ENCODE measurements at places on chromosomes 7 and 10.

- peak; percentile 77 for DNase-seq
These were observed 502.6 kb downstream of the NRG3 start for GRCh38 chr10:82377608-82378007.

- no peak for DNase-seq
These were observed 189.5 kb downstream of the ANKRD30A start for GRCh38 chr10:37314862-37315261.

DNA sequence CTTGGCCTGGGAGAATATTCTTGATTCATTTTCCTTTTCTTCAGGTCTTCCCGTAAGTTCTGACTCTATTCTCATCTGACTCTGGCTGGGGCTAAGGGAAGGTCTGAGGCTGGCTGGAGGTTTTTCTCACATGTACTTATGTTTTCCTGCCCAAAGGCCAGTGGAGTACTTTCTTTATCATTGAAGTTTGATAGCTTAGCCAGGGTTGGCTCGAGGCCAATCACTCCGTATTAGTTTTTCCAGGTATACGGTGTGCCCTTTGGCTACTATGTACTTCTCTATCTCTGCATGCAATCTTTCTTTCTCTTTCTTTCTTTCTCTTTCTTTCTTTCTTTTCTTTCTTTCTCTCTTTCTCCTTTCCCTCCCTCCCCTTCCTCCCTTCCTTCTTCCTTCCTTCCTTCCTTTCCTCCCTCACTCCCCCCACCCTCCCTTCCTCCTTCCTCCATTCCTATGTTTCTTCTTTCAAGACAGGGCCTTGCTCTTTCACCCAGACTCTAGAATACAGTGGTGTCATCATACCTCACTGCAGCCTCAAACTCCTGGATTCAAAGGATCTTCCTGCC, 26.8 kb upstream of the VKORC1L1 start:
- no peak for DNase-seq

DNA sequence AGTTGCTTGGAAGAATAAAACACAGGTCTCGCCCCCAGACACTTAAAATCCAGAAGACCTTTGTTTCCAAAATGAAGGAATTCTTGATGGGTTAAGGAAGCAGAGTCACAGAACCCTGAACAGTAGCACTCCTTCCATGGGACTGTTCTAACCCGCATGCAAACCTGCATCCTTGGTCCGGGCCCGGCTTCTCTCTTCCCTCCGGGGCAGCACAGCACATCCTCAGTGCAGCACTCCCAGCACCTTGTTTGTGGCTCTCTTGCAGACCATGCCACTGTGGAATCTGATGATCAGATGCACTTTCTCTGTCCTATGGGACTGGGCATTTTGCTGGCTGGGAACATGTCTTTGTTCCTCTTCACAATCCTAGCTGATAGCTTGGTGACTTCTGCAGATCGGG, 33.5 kb downstream of the INSYN2A start:
- no peak for DNase-seq

DNA sequence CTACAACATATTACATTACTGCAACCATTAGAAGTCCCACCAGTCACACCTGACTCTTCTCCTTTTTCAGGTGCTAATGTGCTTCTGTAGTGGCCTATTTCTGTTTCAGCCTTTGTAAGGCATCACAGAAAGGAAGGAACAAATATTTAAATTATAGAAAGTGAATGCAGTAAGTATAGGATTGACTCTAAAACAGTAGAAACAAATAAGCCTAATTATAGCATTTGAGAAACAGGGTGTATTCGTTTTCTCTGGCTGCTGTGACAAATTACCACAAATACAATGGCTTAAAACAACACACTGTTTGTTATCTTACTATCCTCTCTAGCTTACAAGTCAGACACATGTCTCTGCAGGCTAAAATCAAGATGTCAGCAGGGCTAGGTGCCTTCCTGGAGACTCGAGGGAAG, 69.4 kb downstream of the CCSER2 start:
- DNase-seq: no peak

- DNase-seq: peak; percentile 68
These were observed 9.4 kb upstream of the GET4 start for GRCh38 chr7:867001-867405.

DNA sequence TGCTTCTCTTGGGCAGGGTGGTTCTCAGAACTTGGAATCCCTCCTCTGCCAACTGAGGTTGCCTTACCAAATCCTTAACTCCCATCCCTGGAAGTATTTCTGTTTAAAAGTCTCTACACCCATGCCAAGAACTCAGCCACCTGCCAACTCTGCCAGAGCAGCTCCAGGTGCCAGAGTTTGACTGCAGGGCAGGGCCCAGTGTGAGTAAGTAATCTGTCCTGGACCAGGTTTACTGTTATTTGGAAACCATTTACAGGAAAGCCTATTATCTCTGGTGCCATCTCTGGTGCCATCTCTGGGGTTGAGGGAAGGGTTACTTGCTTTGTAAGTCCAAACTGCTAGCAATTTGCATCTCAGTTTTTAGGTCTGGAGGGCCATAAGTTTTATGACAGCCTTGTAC, 2.5 kb downstream of the TSPAN15 start:
- DNase-seq: no peak

GRCh38 chr7:6248581-6248980, 23.8 kb downstream of the CYTH3 start:
- DNase-seq: peak; percentile 56

- no peak for DNase-seq
These were observed 34.6 kb upstream of the LCOR start for GRCh38 chr10:96797485-96797884.

DNA sequence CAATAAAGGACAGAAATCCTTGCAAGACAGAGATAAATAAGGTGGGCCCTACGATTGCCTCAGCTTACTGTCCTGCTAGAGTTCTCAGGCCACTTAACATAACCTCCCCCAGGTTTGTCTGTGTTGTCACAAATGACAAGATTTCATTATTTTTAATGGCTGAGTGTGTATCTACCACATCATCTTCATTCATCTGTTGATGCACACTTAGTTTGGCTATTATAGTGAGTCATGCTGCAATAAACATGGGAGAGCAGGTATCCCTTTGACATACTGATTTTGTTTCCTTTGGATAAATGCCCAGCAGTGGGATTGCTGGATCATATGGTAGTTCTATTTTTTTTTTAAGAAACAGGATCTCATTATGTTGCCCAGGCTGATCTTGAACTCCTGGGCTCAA, 60.6 kb downstream of the PRTFDC1 start:
- DNase-seq: peak; percentile 82

- peak; percentile 87 for DNase-seq
These were observed 50.9 kb downstream of the AASS start for GRCh38 chr7:122092964-122093797.
